Stimulated activated CD8-positive, alpha-beta memory T cell treated with anti-CD3 and anti-CD28 coated beads, Interleukin-15, amount 100 ng/mL, for 4 hours (primary cell): ENCODE measurements at places on chromosomes 3 and 15.
A peak's percentile ranks its signal among the peaks of the same experiment; 100 is the strongest.

DNA sequence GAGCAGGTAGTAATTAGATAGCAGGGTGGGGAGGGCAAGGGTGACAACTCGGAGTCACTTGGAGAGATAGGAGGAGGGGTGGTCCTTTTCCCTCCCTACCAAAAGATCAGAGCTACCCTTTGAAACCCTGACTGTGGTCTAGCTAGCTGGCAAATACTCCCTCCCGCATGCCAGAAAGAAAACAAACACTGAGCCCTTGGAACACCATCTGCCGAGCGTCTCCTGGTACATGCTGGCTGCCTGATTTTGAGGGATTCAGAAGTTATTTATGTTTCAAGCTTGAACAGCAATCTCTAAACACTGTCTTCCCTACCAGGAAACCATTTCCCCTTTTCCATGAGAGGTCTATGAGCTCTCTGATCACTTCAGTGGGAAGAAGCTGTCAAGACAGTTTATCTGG lies 291.6 kb upstream of the CFAP20DC start:
- DNase-seq, result no peak

DNA sequence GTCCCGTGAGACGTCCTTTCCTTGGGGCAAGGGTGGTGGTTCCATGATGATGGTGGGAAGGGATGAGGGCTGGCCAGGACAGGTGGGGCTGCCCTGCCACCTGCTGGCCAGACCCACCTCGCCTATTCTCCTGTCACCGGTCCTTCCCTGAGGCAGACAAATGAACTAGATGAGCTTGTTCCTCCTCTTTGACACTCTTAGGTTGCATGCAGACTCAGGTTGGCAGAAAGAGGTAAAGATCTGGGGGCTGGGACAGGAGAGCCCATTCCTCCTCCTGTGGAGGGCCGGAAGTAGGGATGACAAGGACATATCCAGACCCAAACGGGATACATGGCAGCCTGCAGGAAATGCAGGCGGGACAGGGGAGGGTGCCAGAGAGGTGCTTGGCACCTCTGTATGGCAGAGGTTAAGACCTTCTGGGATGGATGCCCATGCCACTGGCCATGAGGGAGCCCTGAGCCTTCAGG lies 38.6 kb downstream of the ACSBG1 start:
- peak; percentile 15 for DNase-seq

- no peak for DNase-seq
Observed at GRCh38 chr15:25582886-25583285, 144.1 kb upstream of the UBE3A start.

DNA sequence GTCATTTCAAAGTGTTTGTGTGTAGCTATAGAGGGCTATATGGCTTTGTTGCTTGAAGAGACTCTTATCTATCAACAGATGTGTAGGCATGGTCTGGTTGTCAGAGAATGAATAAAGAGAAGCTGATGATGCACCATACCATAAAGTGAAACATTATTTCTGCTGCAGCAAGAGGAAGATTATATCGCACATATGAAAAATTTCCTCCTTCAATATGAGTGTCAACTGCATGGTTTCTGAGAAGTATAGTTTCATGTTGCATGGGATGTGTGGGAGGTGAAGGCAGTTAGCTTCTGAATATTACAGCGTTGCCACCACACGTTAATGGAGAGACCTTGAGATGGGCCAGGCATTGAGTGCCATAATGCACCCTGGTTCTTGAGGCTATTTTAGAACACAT lies 217.9 kb downstream of the SATB1 start:
- no peak for DNase-seq

DNA sequence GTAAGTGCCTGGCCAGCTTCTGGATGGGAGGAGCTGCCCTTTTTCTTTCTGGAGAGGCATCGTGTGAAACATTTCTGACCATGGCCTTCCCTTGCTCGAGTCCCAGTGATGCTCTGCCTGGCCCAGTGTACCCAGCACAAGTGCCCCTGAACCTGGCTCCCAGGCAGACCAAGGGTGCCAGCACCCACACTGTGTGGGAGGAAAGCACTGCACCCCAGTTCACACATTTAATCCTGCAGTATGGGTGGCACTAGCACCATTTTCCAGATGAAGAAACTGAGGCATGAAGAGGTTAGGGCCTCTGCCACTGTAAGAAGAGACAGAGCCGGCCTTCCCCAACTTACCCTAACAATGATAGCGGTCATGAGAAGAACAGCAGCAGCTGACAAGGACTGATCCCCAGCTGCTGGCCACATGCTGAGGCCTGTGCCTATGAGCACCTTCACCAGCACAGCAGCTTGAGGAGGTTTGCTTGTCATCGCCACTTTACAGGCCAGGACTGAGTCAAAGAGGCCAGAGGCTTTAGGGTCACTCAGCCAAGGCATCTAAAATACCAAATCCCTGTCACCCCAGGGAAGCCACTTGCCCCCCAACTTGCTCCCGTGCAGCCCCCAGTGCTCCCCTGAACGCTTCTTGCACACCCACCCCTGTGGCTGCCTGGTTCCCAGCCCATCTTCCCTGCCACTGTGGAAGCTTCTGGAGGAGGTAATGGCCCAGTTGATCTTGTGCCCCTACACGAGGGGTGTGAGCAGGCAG lies 15.0 kb downstream of the PRR23E start:
- DNase-seq, result no peak

GRCh38 chr3:11385326-11385725 lies 113.1 kb downstream of the ATG7 start:
- no peak for DNase-seq
